ENCODE measurements at places on chromosomes 2 and 18. TPM values are rescaled to one million over a fixed set of nuclear protein-coding genes. Genes with fewer than 3 reads are reported as not detected.

The CRACDL gene
- not detected for total RNA-seq

The PSD4 gene
- total RNA-seq: 3.4 TPM

The TRMT61B gene
- 13.2 TPM for total RNA-seq

The CNGA3 gene
- not detected for total RNA-seq

The CNDP1 gene
- total RNA-seq: not detected

The SFT2D3 gene
- 3.8 TPM for total RNA-seq
